ENCODE measurements at places on chromosomes 1 and 21.
A peak's percentile ranks its signal among the peaks of the same experiment; 100 is the strongest.

GRCh38 chr1:189357317-189357716 lies 1120.3 kb downstream of the BRINP3 start:
- no peak for DNase-seq

GRCh38 chr1:59434336-59434735 lies 137.4 kb downstream of the FGGY start:
- DNase-seq = no peak

GRCh38 chr1:181906631-181907030 lies 154.9 kb downstream of the ZNF648 start:
- no peak for DNase-seq

GRCh38 chr1:117838911-117839310 lies 90.5 kb downstream of the GDAP2 start:
- DNase-seq = no peak

- no peak for DNase-seq
These were observed 29.4 kb upstream of the MX1 start for GRCh38 chr21:41396558-41397075.

DNA sequence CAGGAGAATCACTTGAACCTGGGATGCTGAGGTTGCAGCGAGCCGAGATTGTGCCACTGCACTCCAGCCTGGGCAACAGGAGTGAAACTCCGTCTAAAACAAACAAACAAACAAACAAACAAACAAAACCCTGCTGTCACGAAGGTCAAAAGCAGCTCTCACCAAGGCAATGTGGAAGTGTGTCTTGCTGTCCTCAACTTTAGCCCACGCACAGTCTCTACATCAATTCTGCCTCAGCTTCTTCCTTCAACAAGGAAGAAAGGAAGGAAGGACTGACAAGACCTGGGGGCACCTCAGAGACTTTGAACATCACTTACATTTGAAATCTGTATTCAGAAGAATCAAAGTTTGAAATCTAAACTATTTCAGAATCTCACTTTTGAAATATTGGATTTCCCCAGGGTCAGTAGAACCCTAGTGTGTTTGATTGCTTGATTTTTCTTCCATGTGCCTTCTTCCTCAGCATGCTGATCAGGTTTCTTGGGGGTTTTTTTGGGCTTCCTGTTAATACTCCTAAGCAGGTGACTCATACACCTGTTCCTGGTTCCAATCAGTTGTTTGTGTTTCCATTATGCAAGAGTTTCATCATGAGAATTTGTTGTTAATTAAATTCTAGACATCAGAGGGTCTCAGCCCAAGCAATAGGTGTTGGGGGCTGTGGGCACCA lies 6.5 kb upstream of the CSTB start:
- DNase-seq = no peak

GRCh38 chr1:36321119-36321951 lies 2.1 kb downstream of the EVA1B start:
- peak; percentile 88 for DNase-seq

DNA sequence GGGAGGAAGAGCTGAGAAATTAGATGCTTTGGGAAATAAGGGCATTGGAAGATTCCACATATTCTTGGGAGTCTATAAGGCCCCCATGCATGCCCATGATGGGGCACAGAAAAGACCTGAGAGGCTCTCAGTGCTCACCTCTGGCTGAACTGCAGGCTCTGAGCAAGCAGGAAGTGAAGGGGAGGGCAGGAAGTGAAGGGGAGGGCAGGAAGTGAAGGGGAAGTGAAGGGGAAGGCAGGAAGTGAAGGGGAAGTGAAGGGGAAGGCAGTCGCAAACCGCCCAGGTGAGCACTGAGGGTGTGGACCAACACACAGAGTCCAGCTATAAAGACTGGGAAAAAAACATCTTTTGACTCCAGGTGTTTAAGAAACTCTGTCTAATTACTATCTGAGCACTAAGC lies 3.5 kb downstream of the KRTAP10-9 start:
- DNase-seq = peak; percentile 7

GRCh38 chr1:107870696-107871095 lies 94.3 kb downstream of the VAV3 start:
- DNase-seq = no peak

GRCh38 chr1:203906932-203907331 lies 45.5 kb downstream of the SNRPE start:
- DNase-seq = no peak

DNA sequence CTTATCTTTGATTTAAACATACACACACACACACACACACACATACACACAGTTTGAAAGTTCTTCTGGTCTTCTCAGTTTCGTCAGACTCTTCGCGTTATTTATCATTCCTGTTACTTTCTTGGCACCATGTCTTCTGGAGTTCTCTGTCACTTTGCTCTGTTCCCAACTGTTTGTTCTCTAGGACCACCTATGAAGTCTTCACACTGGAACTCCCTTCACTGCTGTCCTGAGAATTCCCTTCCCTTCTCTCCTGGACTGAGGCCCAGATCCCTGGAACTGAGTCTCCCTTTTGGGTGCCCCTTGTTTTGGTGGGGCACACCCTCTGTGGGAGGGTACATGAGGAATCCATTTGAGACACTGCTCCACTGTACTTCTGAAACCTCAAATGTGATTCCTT lies 30.5 kb downstream of the ALG14 start:
- DNase-seq = no peak

DNA sequence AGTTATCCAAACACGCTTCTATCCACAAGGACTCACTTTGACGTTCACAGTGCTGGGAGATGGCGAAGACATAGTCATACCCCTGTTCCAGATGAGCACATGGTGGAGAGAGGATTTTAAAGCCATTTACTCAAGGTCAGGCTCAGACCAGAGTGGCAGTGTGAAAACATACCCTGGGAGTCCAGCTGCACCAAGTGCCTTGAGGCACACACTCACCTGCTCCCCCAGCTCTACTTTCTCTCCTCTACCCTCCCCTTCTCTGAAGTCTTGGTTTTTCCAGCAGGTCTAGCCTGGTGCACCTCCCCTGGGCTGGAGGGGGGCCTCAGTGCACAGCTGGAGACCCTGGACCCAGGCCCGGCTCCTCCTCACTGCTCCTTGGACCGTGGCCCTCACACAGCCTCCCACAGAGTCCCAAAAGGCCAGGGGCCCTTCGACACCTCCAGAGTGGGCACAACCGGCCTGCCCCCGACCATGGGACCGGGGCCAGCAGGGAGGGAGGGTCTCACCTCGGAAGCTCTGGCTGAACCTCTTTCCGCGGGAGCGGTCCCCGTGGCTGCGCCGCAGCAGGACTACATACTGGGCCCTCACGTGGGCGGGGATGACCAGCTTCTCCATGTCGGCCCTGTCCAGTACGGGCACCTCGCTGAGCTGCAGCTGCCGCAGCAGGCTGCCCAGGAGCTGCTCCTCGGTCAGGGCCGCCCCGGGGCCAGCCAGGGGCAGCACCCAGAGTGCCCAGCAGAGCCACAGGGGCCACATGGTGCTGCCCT lies 452 bp downstream of the LEFTY2 start:
- no peak for DNase-seq

All from ecto neural progenitor cell (in vitro differentiated cells).